NCI-H1930 (cell line): ENCODE measurements at places on chromosomes 1 and 21.

DNA sequence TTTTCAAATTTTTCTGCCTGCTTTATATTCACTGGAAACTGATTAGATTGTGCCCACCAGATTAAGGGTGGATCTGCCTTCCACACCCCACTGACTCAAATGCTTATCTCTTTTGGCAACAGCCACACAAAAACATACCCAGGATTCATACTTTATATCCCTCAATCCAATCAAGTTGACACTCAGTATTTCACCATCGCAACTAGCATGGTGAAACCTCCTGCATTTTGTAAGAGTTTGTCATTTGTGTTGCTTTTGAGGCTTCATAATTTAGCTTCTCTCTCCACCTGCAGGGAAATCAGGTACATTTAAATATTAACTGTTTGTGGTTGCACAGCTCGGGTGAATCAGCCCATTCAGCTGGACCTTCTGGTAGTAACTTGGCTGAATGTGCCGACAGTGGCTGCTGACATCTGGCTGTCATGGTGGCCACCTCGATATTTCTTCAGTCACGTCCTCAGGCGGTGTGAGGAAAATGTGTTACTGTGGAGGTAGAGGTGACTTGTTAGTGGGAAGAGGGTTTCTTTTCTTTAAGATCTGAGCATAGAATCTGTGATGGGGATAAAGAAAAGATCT, 224.0 kb downstream of the PTBP2 start:
- no peak for DNase-seq

DNA sequence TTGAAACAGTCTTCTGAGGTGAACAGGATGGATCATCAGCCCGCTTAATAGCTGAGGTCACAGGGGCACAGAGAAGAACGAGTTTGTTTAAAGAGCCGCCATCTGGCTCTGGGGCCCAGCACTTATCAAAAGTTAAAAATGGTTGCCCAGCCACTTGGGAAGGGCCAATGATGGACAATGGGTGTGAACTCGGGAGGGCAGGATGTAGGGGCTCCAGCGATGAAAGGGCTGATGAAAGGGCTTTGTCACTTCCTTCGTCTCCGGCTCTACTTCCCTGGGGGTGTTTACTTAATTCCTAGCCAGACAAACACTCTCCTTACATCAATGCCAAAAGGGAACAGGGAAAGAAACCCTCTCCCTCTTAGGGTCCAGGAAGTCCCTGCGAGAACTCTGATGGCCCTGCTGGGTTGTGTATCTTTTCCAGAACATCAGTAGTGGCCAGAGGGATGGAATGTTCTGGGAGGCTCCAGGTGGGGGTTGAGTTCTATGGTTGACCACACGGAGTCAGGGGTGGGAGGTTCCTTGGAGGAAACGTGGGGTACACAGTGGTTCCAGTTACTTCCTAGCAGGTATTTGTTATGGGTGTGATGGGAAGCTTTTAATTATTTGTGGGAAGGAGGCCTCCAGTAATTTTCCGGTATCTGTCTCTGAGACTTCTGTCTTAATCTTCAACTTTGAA, 9.0 kb upstream of the ABCG1 start:
- no peak for DNase-seq

GRCh38 chr1:81702903-81703302, 97.8 kb upstream of the ADGRL2 start:
- no peak for DNase-seq

GRCh38 chr1:75115654-75116053, 18.5 kb upstream of the LHX8 start:
- DNase-seq: no peak

DNA sequence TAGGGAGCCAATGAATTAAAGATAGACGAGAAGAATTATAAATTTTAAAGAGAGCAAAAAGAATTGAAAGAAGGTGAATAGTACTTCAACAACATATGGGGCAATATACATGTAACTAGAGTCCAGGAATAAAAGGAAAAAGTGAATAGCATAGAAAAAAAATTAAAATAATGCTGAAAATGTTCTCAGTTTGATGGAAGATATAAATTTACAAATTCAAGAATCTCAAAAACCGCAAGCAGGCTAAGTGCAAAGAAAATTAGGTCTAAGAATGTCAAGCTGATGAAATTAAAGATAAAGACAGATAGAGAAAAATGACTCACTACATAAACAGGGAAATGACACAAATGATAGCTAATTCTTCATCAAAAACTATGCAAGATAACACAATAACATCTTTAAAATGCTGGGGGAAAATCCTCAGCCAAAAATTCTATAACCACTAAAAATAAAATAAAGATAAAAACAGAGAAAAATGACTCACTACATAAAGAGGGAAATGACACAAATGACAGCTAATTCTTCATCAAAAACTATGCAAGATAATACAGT, 326.3 kb downstream of the TBX15 start:
- no peak for DNase-seq

- DNase-seq: no peak
Measured at GRCh38 chr1:243482141-243483022, 226.5 kb downstream of the SDCCAG8 start.

- DNase-seq: no peak
Measured at GRCh38 chr1:72241397-72241796, 40.9 kb downstream of the NEGR1 start.

- no peak for DNase-seq
Measured at GRCh38 chr1:14926229-14926628, 227.3 kb upstream of the TMEM51 start.

- no peak for DNase-seq
Measured at GRCh38 chr1:200483491-200484143, 73.8 kb upstream of the ZNF281 start.

DNA sequence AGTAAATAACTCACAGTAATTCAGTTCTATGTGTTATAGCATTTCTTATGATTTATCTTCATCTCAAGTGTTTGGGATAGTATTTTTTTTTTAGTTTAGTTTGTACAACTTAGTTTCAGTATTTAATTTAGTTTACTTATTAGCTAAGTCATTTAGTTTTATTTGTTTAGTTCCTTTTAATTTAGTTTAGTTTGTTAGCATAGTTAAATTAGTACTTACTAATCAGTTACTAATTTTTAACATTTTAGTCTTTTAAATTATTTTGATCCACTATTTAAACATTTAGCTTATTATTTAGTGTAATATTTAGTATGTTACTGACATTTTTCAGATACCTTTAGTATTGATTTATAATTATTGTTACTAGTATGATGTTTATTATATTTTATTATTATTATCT, 85.2 kb upstream of the SIPA1L2 start:
- DNase-seq: no peak

DNA sequence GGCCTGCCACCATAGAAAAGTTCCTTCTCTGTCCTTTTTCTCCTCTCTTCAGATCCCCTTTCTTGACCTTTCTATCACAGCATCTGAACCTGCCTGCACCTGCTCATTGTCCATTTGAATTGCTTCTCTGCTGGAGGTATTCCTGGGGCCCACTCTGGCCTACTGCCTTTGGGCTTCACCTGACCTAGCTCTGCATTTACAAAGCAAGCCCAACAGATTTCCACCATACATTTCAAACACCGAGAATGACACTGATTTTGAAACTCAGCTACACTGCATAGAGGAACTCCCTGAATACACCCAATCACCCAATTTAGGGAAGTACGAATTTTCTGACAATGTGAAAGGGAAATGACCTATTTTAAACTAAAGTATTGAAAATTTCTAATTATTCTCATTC, 284.5 kb upstream of the USP25 start:
- DNase-seq: no peak

GRCh38 chr1:92291372-92291999, 7.3 kb downstream of the GLMN start:
- peak; percentile 30 for DNase-seq

GRCh38 chr1:193602705-193603104, 416.3 kb upstream of the B3GALT2 start:
- no peak for DNase-seq

DNA sequence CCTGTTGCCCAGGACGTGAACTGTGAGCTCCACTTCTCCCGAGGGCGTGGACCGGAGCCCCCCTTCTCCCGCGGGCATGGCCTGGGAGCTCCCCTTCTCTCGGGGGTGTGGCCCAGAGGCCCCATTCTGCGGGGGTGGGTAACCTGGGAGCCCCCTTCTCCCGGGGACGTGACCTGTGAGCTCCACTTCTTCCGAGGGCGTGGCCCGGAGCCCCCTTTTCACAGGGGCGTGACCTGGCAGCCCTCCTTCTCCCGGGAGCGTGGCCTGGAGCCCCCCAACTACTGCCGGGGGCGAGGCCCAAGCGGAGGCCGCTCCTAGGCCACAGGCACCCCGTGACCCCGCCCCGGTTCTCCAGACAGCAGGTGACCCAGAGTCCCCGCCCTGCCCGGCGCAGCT, 320 bp downstream of the C1orf174 start:
- no peak for DNase-seq

GRCh38 chr1:169271098-169271497, 96.5 kb downstream of the NME7 start:
- DNase-seq: no peak

GRCh38 chr1:208387908-208388811, 144.0 kb upstream of the PLXNA2 start:
- no peak for DNase-seq

- DNase-seq: no peak
Measured at GRCh38 chr1:63289135-63289534, 33.2 kb upstream of the FOXD3 start.

DNA sequence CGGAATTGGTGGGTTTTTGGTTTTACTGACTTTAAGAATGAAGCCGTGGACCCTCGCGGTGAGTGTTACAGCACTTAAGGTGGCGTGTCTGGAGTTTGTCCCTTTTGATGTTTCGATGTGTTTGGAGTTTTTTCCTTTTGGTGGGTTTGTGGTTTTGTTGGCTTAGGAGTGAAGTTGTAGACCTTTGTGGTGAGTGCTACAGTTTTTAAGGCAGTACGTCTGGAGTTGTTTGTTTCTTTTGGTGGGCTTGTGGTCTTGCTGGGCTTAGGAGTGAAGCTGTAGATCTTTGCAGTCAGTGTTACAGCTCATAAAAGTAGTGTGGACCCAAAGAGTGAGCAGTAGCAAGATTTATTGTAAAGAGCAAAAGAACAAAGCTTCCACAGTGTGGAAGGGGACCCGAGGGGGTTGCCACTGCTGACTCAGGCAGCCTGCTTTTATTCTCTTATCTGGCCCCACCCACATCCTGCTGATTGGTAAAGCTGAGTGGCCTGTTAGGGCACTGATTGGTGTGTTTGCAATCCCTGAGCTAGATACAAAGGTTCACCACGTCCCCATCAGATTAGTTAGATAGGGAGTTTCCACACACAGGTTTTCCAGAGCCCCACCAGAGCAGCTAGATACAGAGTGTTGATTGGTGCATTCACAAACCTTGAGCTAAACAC, 20.9 kb downstream of the HENMT1 start:
- no peak for DNase-seq

DNA sequence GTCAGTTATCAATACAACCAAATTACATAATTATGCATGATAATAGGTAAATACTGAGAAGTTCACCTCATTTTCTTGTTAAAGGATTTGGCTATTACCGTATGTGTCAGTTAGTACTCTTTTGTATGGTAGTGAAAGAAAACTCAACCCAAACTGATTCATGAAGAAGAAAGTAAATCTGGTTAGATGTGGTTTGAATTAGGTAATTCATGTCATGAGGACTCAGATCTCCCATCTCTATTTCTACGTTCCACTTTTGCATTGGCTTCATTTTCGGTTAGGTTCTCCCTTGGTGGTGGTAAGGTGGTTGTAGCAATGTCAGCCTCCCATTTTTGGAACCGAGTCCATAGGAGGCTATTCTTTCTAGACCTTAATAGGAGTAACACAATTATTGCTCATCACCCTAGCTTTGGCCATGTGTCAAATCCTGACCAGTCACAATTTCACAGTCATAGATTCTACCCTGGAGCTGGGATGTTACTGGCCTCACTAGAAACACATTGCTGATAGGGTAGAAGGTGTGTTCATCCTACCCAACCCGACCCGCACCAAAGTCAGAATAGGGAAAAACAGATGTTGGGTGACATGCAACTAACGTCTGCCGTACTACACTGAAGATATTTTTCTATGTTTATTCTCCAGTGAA, 97.6 kb downstream of the OSBPL9 start:
- DNase-seq: no peak

GRCh38 chr1:86916752-86917151, 2.3 kb downstream of the HS2ST1 start:
- DNase-seq: no peak

DNA sequence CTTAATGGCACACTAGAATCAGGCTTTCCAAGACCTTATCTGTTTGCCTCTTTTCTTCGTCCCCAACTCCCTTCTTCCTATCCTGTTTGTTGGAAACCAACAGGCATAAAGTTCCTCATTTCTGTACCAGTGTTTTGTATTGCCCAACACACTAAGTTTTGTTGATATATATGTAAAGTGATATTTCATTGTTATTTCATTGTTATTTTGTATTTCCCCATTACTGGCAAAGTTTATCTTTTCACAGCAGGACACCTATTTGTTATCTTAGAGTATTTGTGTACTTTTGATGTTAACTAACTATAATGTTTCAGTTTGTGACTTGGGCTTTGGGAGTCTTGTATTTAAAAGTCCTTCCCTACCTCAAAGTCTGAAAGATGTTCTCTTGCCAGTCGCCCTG, 27.1 kb downstream of the FAM20B start:
- DNase-seq: no peak

DNA sequence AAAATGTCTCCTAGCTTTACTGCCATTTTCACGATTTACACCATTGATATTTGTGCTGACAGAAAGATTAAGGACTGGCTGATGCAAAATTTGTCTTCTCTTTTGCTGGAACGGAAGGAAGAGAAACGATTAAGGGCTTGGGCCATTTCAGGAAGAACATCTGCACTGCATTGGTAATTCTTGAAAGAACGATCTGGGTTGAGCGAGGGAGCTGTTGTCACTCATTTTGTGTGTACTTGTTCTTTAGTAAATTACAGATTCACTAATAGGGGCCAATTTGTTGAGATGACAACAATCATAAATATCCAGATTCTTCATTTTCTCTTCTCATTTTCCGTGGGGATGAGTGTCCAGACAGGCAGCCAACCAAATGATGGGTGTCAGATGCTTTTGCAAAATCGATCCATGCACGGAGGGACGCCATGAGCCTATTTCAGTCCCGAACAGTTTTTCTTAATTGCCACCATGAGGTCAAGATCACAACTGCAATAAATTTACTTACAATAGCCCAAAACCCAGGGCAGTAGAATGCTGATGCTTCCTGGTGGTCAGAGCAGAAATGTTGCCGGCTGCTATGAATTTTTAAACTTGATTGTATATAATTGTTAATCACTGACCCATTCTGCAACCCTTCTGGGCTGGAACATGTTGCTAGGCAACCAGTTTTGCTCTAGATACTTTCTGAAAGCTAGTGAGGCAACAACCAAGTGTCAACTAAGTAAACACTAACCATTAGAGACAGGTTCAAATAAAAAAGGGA, 132.4 kb upstream of the TIAM1 start:
- DNase-seq: no peak
